Colonic mucosa (tissue), 4 donors: ENCODE measurements at places on chromosomes 5 and 9.

- no peak for DNase-seq
- no peaks in the 10 kb centered on the region for H3K27me3 ChIP-seq
- H3K4me1 ChIP-seq = no peaks in the 10 kb centered on the region
Observed at GRCh38 chr5:124393584-124394379, 352.7 kb downstream of the ZNF608 start.

DNA sequence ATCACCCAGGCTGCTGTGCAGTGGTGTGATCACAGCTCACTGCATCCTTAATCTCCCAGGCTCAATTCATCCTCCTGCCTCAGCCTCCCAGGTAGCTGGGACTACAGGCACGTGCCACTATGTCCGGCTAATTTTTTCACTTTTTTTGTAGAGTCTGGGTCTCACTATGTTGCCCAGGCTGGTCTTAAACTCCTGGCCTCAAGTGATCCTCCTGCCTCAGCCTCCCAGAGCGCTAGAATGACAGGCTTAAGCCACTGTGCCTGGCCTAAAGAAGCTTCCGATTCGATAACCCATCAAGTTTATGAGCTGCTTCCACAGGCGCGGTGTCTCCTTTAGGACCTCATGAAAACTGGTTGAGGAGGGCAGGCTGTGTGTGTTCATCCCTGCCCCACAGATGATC lies 16.2 kb downstream of the COL27A1 start:
- no peak overlapping the region for H3K27ac ChIP-seq
- H3K4me3 ChIP-seq = no peak overlapping the region
- H3K4me1 ChIP-seq = no peaks in the 10 kb centered on the region
- H3K36me3 ChIP-seq = no peaks in the 10 kb centered on the region
- DNase-seq = no peak

GRCh38 chr9:132214027-132214622 lies 52.3 kb downstream of the NTNG2 start:
- no peaks in the 10 kb centered on the region for H3K27me3 ChIP-seq
- no peak for DNase-seq
- H3K4me3 ChIP-seq = no peak overlapping the region

GRCh38 chr9:35869621-35870216 lies 482 bp downstream of the OR13J1 start:
- H3K36me3 ChIP-seq = no peaks in the 10 kb centered on the region
- H3K27ac ChIP-seq = no peak overlapping the region
- no peaks in the 10 kb centered on the region for H3K4me1 ChIP-seq
- H3K4me3 ChIP-seq = no peak overlapping the region

DNA sequence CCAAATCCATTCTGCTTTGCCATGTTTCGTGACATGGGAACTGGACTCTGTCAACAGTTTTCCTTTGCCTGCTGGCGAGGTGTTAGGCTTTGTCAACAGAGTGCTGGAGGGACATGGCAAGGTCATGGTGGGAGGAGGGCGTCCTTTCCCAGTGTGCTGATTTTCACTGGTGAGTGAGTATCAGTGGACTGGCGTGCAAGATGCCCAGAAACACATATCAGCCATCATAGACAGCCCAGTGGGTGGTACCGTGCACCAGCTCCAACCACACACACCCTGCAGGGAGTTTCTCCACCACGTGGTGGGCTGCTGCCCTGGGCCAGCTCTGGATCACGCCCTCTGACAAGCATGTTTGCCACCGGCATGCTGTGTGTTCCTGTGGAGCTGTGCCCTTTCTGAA lies 50.0 kb upstream of the ABL1 start:
- no peaks in the 10 kb centered on the region for H3K27me3 ChIP-seq
- DNase-seq = no peak
- H3K4me3 ChIP-seq = no peak overlapping the region
- no peaks in the 10 kb centered on the region for H3K36me3 ChIP-seq
- H3K27ac ChIP-seq = no peak overlapping the region
- H3K4me1 ChIP-seq = no peaks in the 10 kb centered on the region

DNA sequence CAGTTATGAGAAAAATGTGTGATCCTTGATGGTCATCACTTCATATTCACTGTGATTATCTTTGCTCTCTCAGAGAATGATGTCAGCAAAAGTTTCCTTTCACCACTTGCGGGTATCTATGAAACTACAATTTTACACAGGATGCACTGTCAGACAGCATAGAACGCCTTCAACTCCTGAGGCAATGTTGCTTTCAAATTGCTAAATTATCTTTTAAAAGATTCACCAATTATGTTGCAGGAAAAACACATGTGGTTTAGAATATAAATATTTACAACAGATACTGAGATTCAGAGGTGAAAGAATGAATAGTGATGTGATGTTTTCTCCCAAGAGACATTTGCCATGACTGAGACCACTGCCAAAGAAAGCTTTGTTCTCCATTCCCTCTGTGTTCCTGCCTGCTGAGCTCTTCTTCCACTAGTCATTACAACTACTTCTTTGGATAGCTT lies 879.8 kb upstream of the DMAC1 start:
- H3K4me3 ChIP-seq = no peak overlapping the region
- DNase-seq = no peak
- no peaks in the 10 kb centered on the region for H3K27me3 ChIP-seq
- H3K27ac ChIP-seq = no peak overlapping the region
- no peaks in the 10 kb centered on the region for H3K36me3 ChIP-seq

- H3K27me3 ChIP-seq = no peaks in the 10 kb centered on the region
- no peak overlapping the region for H3K4me3 ChIP-seq
- no peak overlapping the region for H3K27ac ChIP-seq
- DNase-seq = no peak
- no peaks in the 10 kb centered on the region for H3K4me1 ChIP-seq
- no peaks in the 10 kb centered on the region for H3K36me3 ChIP-seq
Observed at GRCh38 chr5:33662722-33663427, 222.1 kb downstream of the TARS1 start.
